ENCODE measurements at places on chromosomes 6 and 20. TPM values are rescaled to one million over a fixed set of nuclear protein-coding genes. Genes with fewer than 3 reads are reported as not detected.

MUCL3 gene
- not detected for total RNA-seq

TULP1 gene
- total RNA-seq: not detected

NKAIN2 gene
- not detected for total RNA-seq

ELOVL2 gene
- total RNA-seq: not detected

RAD21L1 gene
- not detected for total RNA-seq

GRM1 gene
- total RNA-seq: under 0.01 TPM

WFDC8 gene
- not detected for total RNA-seq

FKBP1C gene
- total RNA-seq: 3.4 TPM

ACTL10 gene
- 1.3 TPM for total RNA-seq

NR2E1 gene
- total RNA-seq: not detected

RBPJL gene
- total RNA-seq: not detected
